ENCODE measurements at places on chromosomes 3 and 15. TPM values are rescaled to one million over a fixed set of nuclear protein-coding genes. Genes with fewer than 3 reads are reported as not detected.

- no peak for DNase-seq
These were observed 354.6 kb downstream of the CNTN6 start for GRCh38 chr3:1447452-1447851.

DNA sequence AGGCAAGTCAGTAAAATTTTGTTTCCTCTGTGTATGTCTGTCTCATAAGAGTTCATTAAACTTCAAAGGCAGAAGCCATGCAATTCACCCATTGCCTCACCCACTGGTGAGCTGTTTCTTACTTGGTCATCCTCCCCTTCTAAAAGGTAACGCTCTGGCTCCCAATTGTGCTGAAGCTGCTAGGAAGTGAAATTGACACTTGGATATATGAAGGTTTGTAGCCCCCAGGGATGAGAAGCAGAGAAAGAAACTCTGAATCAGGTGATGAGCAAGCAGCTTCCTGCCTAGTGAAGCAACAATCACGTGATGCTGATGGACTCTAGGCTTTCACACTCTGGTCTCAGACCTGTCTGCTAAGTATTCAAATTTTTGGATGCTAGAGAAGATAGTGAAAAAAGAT, 70.7 kb downstream of the CD200R1L start:
- DNase-seq: no peak

DNA sequence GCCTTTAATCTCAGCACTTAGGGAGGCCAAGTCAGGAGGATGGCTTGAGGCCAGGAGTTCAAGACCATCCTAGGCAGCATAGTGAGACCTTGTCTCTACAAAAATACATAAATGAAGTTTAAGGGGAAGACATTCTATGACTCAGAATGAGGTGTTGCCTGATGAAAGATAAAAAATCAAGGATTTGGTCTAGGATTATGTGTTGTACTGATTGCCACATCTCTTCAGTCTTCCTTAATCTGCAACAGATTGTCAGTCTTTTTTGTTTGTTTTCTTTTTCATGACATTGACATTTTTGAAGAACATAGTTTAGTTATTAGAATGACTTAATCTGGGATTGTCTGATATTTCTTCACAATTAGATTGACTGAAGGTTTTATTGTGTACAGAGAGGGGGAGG, 26.3 kb upstream of the DPPA4 start:
- no peak for DNase-seq

DNA sequence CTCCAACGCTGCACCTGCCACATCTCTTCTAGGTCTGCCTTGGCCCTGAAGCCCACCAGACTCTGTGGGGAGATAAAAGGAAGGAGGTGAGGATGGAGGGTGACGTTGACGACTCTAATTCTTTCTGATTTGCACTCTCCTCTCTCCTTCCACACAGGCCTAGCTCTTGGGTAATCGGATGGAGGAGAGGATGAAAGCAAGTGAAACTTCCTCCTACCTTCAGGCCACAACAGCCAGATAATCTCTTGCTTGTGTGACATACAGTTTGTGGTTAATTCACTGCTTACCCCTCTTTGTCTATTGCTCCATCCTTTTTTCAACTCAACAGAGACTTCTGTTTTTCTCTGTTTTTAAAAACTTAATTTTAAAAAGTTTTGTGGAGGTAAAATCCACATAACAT, 208.1 kb downstream of the SV2B start:
- DNase-seq: peak; percentile 52

ANKRD63 gene
- total RNA-seq: not detected

SHISA5 gene
- total RNA-seq: 201 TPM

LDHAL6B gene
- total RNA-seq: not detected
